ENCODE measurements at places on chromosomes 1 and 21. TPM values are rescaled to one million over a fixed set of nuclear protein-coding genes. Genes with fewer than 3 reads are reported as not detected.
A peak's percentile ranks its signal among the peaks of the same experiment; 100 is the strongest.

Gene OVAAL
- not detected for total RNA-seq

Gene GPR37L1
- total RNA-seq = 0.07 TPM

Gene ANKRD65
- total RNA-seq = 10.9 TPM

Gene NCF2
- 0.47 TPM for total RNA-seq

Gene GMEB1
- total RNA-seq = 19.1 TPM

Gene CSMD2
- 1.1 TPM for total RNA-seq

Gene ITLN2
- total RNA-seq = 0.41 TPM

Gene XCL2
- not detected for total RNA-seq

Gene RGS16
- 0.74 TPM for total RNA-seq

Gene CEP350
- total RNA-seq = 58.0 TPM

DNA sequence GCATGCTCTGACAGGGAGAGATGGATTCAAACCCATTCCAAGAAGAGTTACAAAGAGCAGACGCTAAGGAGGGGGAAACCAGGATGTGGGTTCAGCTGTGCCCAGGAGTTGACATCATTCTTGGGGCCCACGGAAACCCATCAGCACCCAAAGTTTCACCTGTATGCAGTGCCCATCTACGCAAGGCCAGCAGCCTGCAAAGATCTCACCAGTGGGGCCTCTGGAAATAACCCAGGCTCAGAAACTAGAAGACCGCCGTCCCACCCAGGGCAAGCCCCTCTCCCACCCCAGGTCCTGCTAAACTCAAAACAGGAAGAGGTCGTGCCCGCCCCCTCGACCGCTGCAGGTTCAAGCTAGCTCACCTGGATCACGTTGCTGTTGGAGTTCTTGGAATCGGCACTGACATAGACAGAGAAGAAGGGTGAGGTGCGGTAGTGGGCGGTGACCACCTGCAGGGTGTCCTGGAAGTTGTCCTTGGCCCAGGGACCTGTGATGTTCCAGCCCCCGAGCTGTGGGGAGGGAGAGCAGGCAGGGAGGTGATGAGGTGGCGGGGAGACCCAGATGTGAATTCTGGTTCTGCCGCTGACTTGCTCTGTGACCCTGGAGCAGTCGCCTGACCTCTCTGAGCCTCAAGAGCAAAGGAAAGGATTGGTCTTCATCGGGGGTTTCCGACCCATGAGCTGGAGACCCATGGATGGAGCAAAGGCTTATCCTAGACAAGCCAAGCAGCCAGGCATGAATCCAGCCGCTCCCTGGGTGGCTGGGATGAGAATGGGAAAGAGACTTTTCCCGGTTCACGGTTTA lies 31.7 kb downstream of the ECE1 start:
- DNase-seq = no peak

DNA sequence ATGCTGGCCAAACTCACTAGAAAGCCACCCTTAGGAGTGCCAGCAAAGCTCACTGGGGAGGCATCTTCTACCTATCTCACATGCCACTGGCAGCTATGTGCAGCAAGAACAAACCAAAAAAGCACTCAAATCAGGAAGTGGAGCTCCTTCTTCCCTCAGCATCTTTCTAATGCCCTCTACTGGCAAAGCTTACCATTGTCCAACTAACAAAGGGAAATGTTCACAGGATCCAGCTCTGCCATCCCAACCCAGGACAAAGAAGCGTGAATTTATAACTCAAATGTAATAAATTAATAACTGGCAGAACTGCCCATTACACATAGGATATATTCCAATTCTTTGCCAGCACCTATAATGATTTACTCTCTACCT lies 38.9 kb downstream of the LEPR start:
- DNase-seq = no peak

DNA sequence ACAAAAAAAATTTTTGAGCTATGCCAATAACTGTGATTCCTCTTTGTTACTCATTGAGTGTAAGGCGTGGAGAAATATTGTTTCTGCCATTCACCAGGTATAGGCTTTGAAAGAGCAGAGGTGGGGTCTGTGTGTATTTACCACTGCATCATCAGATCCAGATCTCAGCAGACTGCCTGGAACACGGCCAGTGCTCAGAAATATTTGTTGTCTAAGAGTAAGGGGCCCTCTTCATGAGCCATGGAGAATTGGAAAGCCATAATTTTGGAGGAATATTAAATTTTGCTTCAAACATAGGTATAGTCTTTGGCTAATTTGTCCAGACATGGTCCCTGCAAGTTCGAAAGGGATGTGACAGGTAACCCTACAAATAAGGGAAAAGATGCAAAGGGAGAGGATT lies 231.3 kb upstream of the IRF2BP2 start:
- DNase-seq = no peak

GRCh38 chr1:155978325-155978972 lies at the start of gene ARHGEF2:
ARHGEF2 (minus strand) TSS chr1:155978547; CDS start chr1:155978427, 120 bp downstream.
- peak; percentile 66 for DNase-seq

- peak; percentile 29 for DNase-seq
These were observed 34.5 kb downstream of the MAN1C1 start for GRCh38 chr1:25651036-25651640.

- DNase-seq = no peak
These were observed 83.4 kb downstream of the DAB1 start for GRCh38 chr1:57340334-57341070.

GRCh38 chr1:26038477-26038876 lies 7.4 kb downstream of the SLC30A2 start:
- no peak for DNase-seq

GRCh38 chr1:174940646-174941175 lies 59.0 kb upstream of the CACYBP start:
- DNase-seq = no peak

DNA sequence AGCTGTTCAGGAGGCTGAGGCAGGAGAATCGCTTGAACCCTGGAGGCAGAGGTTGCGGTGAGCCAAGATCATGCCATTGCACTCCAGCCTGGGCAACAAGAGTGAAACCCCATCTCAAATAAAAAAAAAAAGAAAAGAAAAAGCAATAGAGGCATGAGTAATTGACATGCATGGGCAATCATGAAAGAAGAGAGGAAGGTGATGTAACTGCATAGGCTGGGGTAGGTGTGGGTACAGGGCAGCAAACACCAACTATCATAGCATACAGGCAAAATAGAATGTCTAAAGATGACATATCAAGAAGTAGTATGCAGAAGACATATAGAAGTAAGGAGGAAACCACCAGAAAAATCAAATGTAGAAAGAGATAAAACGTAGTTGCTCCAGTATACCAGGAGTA lies 19.0 kb upstream of the MGST3 start:
- no peak for DNase-seq

DNA sequence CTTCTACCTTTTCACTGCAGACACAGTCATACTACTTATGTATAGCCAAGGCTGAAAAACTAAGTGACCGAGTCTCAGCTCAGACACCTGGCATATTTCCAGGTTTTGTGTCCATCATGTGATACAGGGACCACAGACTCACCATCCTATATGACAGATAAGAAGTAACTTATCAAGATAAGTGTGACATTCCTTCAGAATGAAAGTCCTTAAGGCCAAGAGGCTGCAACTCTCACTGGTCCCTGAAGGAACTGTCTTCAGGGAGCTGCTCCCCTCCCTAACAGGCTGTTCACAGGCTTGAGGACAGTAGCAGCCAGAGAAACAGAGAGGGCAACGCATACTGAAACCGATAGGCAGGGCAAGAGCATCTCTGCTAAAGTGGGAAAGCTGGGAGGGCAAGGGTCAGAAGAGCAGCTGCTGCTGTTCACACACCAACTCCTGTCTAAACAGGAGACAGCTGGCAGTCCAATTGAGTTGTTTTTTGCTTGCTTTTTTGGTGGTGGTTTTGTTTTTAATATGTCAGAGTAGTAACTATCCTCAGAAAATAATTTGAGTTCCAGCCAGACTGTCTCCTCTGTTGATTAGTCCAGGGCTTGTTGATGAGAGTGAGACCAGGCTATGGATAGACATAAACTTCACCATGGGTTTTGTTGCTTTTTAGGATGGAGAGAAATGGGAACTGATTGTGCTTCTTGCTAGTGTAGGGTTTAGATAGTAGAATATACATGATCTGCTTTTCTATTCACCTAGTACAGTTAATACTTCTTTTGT lies 67.7 kb downstream of the MACF1 start:
- no peak for DNase-seq

DNA sequence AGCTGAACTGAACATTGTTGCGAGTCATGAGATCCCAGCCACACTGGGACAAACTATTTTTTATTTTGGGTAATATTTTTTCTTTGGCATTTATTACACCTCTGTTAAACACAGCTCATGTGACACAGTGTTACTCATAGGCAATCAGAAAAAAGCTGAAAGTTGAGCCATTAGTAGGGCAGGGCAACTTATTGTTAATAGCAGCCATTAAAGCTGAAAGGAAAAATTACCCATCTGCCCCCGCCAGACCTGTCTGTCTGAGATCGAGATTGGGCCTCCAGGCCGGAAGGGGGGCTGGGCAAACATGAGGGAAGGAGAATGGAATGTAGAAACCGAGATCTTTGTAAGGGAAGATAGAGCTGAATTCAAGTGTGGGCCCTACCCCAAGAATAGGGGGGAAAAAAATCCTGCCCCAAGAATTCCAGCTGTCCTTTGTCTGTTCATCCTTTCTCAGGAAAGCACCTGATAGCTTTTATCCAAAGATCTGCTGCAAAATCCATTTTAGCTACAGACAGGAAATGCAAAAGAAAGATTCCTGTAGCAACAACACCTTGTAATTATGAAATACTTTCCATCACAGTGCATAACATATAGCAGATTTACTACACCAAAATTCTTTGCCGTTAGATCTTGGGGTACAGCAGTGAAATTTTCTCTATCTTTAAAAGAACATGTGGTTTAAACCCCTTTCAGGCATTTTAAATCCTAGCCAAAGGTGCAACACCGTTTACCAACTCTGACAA lies 212.8 kb downstream of the PBX1 start:
- peak; percentile 45 for DNase-seq

- DNase-seq = no peak
These were observed 47.1 kb downstream of the LEPR start for GRCh38 chr1:65467536-65467935.

DNA sequence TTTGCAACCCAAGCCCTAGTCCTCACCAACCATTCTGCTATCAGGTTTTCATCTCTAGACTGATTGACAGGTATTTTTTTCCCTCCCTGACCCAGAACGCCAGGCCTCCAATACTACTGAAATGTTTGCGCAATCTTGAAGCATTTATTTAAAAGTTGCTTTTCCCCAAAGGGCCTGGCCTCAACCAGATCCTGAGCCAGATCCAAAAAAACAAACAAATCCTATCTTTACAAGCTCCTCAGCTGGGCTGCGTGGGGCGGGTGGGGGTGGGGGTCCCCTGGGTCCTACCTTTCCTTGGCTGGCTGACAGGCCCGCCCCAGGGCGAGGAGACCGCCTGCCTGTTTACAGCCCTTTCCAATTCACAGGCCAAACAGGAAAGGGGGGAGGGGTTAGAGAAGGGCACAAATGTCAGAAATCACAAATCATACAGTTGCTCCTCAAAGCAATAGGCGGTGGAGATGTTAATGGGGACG lies 98.8 kb downstream of the FOXD2 start:
- no peak for DNase-seq

DNA sequence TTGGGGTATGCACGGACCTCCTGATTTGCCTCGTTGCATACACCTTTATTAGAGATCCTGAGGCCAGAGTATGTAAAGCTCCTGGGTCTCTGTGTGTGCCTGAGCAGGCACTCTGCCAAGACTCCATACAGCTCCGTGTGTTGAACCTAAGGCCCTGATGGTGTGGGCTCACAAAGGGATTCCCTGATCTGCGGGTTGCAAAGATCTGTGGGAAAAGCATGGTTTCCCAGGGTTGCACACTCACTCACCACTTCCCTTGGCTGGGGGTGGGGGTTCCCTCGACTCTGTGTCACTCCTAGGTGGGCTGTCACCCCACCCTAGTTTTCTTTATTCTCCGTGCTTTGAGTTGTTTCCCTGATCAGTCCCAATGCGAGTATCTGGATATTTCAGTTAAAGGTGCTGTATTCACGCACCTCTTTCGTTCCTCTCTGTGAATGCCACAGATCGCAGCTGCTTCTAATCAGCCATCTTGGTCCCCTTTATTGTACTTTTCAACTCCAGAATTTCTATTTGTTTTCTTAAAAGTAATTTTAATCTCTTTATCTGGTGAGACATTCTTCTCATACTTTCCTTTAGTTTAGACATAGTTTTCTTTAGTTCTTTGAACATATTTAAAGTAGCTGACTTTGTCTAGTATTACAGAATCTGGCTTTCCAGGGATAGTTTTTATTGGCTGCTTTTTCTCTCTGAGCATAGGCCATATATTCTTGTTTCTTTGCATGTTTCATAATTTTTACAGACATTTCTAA lies 39.0 kb upstream of the F3 start:
- DNase-seq = no peak

DNA sequence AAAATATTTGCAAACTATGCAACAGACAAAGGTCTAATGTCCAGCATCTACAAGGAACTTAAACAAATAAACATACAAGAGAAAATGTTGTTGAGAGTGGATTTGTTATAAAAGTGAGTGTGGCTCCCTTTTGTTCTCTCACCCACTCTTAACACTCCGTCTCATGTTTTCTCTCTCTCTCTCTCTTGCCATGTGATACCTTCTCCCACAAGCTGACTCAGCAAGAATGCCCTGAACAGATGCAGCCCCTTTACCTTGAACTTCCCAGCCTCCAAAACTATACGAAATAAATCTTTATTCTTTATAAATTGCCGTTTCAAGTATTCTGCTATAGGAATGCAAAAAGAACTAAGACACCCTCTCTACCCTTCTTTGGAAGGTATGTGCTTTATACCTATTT lies 234.1 kb downstream of the ADGRL2 start:
- no peak for DNase-seq

GRCh38 chr1:54885807-54886723 lies 930 bp downstream of the DHCR24 start:
- DNase-seq = no peak

DNA sequence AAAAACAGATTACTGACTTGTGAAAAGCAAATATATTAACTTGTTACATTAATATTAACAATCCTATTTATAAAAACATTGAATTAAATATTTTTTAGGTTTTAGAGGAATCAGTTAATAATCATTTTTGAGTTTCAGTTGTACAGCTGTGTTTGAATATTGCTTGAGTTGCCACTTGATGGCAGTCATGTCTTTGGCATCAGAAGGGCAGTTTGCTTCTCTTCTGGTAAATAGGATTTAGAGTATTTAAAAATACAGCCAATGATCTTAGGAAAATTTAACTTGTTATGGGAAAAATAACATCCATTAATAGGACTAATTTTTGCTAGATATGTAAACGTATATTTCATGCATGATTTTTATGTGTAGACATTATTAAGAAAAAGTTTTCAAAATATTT lies 234.1 kb downstream of the NCAM2 start:
- no peak for DNase-seq

- DNase-seq = no peak
These were observed 18.6 kb downstream of the OVAAL start for GRCh38 chr1:180577361-180577760.

GRCh38 chr1:204134103-204134502 lies 17.7 kb downstream of the ETNK2 start:
- DNase-seq = no peak

DNA sequence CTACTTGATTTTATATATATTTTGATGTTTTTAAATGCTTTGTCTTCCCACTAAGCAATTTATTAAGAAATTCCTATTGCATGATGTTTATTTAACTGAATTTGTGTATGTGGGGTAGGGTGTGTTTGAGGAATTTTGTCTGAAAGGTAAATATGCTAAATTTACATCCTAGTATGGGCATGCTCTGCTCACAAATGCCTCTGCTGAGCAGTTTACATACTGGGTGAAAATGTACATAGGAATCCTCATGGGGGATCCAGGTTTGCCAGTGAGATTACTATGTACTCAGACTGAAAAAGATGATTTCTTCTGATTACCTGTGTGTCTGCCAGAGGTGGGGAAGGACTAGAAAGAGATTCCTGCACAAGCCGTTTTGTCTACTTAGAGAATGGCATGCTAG lies 126.6 kb downstream of the DISP1 start:
- no peak for DNase-seq

- DNase-seq = no peak
These were observed 59.3 kb downstream of the NUP210L start for GRCh38 chr1:154095456-154096060.
